ENCODE measurements at places on chromosomes 3 and 15.
A peak's percentile ranks its signal among the peaks of the same experiment; 100 is the strongest.

GRCh38 chr3:176430244-176431037, 766.8 kb downstream of the TBL1XR1 start:
- no peak for DNase-seq

- DNase-seq, result no peak
Measured at GRCh38 chr15:65939901-65940617, 70.8 kb downstream of the RAB11A start.

- no peak for DNase-seq
Measured at GRCh38 chr3:17625133-17625532, 117.3 kb downstream of the TBC1D5 start.

DNA sequence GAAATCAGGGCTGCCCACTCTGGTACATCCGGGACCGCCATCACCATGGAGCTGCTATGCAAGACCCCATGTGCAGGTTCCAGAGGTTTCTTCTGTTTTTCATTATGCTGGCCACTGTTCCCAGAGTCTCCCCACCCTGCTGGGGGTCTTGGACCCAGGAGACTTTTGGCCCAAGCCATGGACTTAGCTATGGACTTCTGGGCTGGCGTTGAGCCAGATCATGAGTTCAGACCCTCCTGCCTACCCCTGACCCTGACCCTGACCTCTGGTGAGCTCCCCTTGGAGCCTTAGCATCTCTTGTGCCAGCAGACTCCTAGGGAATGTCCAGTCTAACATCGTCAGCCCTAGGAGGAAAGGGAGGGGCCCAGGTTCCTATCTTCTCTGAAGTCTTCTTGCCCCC, 25.3 kb downstream of the SLC28A1 start:
- DNase-seq, result no peak

DNA sequence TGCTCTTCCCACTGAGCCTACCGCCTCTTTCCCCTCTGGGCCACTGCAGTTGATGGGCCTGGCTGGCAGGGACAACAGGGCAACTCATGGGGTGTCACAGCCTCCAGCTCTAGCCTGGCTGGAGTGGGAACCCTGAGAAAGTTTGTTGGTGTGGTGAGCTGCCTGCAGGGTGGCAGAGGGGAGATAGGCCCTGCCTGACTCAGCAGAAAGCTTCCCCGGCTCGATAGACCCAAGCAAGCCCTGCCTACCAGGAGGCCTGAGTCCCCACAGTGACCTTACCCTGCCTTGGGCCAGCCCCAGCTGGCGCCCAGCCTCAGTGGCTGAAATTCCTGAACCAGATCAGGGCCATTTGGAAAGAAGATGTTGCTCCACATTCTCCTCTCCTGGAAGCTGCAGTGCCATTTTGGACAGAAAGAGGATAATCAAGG, 29.4 kb downstream of the ABTB1 start:
- DNase-seq, result no peak

DNA sequence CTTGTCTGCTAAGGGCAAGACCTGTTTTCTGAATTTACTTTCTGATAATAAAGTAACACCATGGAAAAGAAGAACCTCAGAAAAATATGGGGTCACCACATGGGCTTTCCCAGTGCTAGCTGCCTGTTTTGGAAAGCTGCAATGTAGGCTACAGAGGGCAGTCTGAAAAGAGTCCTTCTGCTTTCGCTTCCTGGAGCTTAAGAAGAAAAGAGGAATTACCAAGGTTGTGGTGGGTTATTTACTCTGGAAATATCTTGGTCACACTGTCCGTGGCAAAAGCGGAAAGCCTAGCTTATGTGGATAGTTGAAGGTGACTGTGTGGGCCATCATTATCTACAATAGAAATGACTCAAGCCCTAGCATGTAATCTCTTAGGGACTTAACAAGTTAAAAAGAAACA, 31.7 kb upstream of the IP6K2 start:
- no peak for DNase-seq

- no peak for DNase-seq
Measured at GRCh38 chr3:11455956-11456355, 183.8 kb downstream of the ATG7 start.

DNA sequence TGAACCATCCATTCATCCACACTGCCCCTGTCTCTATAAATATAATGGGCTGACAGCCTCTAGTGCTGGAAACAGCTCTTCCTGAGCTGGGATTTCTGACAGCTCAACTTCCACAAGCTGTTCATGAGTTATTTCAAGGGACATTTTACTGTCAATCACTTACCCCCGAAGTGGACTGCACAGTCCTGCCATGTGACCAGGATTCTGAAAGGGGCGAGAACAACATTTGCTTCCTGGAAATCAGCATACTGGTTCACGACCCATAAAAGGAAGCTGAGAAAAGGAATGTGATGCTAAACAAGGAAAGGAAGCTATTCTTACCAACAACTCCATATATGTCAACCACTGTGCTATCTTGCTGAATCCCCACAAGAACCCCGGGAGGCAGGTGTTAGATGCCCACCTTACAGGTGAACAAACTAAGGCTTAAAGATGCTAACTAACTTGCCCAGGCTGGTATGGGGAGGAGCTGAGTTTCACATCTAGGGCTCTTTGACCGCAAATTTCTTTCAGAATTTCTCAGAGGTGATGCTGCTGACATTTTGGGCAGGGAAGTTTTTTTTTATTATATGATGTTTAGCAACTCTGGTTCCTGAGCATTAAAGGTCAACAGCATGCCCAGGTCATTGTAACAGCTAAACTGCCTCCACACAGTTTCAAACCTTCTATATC, 16.5 kb upstream of the REC114 start:
- DNase-seq, result no peak

GRCh38 chr3:177934001-177934891, 602.0 kb upstream of the KCNMB2 start:
- no peak for DNase-seq

GRCh38 chr15:44882499-44882968, 74.0 kb upstream of the TERB2 start:
- DNase-seq, result no peak

- no peak for DNase-seq
Measured at GRCh38 chr3:169289273-169289672, 374.2 kb downstream of the MECOM start.

DNA sequence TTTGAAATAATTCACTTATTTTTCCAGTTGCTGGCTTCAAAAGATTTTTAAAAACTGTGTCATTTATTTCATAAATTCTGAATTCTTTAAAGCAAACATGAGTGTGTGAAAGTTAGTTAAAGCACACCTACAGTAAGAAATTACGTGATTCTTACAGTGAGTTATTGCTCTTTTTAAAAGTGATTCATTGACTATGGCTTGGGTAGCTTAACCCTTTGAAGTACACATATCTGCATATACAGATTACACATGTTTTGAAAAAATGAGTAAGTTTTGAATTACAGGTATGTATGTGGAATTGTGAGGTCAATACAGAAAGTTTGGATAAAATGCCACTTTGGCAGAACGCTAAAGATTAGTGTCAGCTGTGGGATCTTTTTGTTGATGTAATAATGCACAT, 64.5 kb upstream of the MBNL1 start:
- no peak for DNase-seq

- DNase-seq, result no peak
Measured at GRCh38 chr3:101170806-101171558, 149.4 kb downstream of the IMPG2 start.

- no peak for DNase-seq
Measured at GRCh38 chr3:8204853-8205650, 296.6 kb upstream of the LMCD1 start.

- DNase-seq, result no peak
Measured at GRCh38 chr3:129794311-129795185, 99.0 kb downstream of the TMCC1 start.

- DNase-seq, result no peak
Measured at GRCh38 chr15:66193066-66193465, 60.5 kb downstream of the MEGF11 start.

- DNase-seq, result no peak
Measured at GRCh38 chr3:36373666-36374065, 6.6 kb upstream of the STAC start.

DNA sequence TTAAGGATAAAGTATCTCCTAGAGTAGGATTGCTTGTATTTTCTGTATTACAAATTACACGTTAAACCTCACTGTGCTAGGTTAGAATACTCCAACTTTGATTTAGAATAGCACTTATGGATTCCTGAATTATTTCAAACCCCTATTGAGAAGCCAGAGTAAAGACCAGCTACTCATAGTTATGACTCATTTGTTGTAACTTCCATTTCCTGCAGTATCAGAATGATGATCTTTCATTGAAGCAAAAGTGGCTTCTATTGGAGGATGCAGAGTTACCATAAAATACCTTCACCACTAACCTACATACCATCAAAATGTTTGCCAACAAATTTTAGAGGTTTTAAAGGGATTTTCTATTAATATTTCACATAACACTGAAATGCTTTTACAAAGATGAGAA, 1322.7 kb upstream of the ALCAM start:
- no peak for DNase-seq

DNA sequence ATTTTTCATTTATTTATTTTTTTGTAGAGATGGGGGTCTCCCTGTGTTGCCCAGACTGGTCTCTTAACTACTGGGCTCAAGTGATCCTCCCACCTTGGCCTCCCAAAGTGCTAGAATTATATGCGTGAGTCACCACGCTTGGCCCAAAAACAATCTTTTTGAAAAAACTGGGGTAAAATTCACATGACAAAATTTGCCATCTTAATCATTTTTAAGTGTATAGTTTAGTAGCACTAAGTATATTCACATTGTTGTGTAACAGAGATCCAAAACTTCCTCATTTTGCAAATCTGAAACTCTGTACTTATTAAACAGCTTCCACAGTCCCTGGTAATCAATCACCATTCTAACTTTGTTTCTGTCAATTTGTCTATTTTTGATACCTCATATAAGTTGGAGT, 5.2 kb downstream of the SNX1 start:
- no peak for DNase-seq

DNA sequence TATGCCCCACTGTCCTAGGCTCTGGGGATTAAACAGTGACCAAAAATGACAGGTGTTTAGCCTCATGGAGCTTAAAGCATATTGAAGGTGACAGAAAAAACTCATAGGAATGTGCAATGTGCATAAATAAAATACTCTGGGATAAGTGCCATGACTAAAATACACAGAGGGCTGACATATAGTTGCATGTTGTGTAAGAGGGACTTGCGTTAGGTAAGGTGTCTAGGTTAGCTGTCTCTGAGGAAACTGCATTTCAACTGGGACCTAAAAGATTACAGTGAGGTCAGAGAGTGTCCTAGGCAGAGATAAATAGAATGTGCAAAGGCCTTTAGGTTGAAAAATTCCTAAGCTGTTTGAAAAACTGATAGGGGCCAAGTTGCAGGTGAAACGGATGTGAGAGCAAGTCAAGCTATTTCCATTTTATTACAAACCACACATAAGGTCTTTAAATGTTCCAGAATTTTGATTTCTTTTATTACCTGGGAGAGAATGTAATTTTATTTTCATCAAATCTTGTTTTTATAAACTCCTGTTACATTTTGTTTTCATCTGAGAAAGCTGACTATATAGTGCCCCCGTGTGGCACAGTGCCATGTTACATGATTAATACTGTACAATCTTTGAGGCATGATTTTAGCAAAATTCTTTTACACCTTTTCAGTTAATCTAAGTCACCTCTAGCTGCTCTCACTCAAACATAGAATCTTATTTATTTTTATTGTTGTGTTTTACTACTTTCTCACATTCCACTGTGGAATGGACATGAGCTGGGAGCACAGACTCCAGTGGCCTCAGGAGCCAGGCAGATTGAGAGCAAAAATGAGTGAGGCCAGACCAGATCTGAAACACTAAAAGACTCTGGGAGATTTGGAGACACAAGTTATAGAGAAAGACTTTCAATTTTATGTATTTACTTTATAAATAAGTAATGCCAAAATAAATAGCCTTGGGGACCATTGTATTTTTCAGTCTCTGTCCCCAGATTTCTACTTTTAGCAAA, 259.6 kb upstream of the ZNF717 start:
- no peak for DNase-seq

DNA sequence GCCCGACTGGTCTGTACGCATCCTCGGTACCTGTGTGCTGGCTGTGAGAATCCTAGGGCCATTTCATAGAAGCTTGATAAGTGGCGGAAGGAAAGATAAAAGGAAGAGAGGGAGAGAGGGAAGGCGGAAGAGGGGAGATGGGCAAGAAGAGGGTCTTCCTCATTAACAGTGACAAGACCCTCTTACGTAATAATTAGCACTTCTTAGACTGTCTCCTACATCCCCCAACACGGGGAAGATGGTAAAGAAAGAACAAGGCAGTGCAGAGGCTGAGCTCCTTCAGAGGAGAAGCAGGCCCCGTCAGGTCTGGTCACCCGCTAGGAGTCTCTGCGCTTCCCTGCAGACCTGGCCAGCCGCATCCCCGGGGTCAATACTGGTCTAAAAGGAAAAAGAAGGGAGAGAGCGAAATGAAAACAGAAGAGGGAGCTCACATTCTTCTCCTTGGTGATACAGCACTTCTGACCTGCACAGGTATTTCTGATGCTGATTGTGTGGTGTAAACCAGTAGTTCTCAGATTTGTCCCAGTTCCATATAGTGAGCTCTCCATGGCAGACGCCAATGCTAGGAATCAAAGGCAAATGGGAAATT, 19.0 kb upstream of the FAM240A start:
- DNase-seq, result no peak

DNA sequence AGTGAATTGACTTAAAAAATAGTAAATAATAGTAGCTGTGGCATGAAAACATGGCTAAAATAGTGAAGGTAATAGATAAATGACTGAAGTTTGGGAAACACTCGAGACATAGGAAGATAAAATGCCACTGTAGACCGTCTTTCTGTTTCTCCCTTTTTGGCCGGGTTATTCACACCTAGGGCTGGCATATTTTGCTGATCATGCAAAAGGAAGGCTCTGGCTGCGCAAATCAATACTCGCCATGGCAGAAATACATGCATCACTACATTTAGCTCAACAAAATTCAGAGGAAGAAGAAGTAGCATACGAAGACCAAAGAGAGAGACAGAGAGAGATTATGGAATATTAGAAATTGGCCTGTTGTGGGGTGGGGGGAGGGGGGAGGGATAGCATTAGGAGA, 242.2 kb upstream of the KBTBD8 start:
- no peak for DNase-seq

DNA sequence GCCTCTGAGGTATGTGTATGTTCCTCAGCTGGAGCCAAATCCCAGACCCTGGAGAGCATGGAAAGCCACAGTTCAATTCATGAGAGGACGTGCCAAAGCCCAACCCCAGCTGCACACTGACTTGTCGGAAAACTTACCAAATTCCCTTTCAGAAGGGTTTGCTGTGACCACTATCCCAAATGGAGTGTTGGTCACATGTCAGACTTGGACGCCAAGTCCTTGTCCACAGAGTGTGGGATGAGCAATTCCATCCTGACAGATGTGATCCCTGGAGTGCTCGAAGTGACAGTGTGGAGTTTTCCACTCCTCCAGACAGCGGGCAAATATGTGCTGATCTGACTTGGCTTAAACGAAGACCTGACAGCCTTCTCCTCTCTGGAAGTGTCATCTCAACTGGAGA, 71.2 kb downstream of the RORA start:
- DNase-seq, result no peak

DNA sequence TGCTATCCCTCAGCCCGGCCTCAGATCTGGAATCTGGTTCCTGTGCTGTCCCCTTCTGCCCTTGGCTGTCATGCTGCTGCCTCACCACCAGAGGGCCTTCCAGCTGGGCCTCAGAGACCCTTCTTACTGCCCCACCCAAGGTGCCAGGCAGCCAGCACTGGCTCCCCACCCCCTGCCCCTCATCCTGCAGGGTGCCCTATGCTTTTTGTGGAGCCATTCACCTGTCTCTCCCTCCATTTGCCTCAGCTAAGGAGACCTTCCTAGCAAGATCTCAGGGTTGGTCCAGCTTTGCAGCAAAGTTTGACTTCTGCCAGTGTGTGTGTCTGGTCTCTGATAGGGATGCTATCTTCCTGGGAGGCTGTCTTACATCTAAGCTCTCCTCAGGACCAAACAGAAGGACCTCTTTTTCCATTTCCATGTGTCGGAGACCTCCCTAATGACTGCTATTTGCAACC, 1.9 kb upstream of the VWA5B2 start:
- DNase-seq, result peak; percentile 41
